CD4-positive, alpha-beta T cell treated with Interleukin-1 beta for 1 hour (primary cell): ENCODE measurements at places on chromosomes 16 and 17.
A peak's percentile ranks its signal among the peaks of the same experiment; 100 is the strongest.

GRCh38 chr17:38725066-38725465 lies 5.1 kb upstream of the CISD3 start:
- no peak for DNase-seq

DNA sequence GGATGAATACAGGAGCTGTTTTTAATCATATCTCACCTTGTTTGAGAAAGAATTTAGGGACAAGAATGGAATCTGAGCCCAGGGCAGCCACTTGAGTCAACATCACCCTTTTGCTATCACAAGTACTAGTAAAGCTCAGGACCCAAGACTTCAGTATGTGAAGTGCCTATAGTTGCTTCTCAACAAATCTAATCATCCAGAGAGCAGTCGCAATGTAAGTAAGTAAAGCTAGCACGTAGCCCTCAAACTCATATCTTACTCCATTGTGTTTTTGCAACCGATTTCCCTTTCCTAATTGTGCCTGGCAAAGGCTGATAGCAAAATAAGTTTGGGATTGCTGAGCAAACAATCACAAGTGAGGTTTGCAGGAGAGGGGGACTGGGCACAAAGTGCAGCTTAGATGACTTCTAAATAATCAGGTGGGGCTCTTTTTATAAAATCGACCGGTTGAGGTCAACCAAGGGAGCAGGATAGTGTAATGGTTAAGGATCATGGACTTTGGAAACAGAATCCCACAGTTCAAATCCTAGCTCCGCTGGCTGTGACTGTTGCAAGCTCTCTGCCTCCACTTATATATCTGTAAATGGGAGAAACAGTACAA lies 13.0 kb downstream of the TOB1 start:
- no peak for DNase-seq

GRCh38 chr16:25210758-25211157 lies 6.0 kb upstream of the AQP8 start:
- DNase-seq = no peak

DNA sequence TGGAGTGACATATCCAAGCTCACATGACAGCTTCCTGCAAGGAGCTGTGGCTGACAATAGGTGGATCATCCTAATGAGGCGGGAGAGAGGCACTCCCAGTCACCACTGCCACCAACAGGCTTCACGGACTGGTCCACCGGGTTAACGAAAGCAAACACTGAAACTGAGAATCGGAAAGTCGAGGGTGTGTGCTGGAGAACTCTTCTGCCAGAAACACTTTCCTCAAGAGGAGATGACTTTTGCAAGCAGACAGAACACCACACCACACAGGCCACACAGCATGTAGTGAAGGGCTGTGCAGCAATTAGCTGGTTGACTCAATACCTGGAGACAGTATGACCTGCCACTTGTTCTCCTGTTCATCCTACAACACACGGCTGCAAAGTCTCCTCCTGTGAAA lies 53.0 kb upstream of the DNAJA2 start:
- DNase-seq = no peak

GRCh38 chr16:69784586-69784985 lies 22.5 kb downstream of the WWP2 start:
- DNase-seq = no peak

GRCh38 chr16:87274794-87275193 lies 42.4 kb downstream of the C16orf95 start:
- DNase-seq = no peak

GRCh38 chr16:75909746-75910145 lies 183.5 kb upstream of the CPHXL start:
- DNase-seq = no peak

DNA sequence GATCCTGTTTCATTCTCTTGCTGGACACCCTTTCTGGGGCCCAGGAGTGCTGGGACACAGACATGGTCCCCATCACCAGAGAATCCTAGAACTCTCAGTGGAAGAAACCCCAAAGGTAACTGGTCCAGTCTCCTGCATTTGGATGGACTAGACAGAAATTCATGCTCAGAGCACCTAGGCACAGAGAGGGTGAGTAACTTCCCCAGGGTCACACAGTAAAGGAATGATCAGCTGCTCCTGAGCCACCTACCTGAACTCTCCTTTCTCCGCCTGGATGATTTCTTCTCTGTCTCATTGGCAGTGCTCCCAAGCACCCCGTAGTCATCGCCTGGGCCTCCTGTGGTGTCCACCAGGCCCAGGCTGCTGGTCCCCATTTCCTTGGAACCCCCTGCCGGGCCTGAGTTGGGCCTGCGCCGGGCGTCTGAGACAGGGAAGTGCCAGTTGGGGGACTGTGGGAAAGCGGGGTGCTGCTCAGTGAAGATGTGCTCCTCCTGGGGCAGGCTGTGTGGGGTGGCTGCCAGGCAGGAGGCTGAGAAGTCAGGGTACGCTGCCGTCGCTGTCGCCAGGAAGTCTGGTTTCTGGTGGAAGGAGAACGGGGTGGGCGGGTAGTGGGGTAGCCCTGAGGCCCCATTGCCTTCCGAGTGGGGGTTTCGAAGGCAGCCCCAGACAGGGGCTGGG lies 767 bp downstream of the MEOX1 start:
- peak; percentile 12 for DNase-seq

GRCh38 chr17:4142107-4142900 lies 526 bp downstream of the ZZEF1 start:
- no peak for DNase-seq

DNA sequence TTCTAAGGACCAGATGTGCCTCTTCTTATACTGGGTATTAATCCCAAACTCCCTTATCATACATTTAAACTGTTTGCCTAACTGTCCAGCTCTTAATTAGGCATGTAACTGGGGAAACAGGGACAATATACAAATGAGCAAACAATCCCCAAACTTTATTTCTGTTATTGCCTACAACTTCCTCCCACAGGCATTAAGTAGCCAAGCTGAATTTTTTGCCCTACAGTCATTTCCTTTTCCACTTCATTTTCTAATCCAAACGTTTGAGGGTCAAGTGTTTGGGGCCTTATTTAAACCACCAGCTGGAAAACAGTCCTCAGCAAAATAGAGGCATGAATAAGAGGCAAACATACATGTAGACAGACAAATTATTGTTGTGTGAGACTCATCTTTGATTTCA lies 77.4 kb upstream of the CCL2 start:
- no peak for DNase-seq

- DNase-seq = no peak
Observed at GRCh38 chr16:13793841-13794409, 126.0 kb upstream of the ERCC4 start.

- no peak for DNase-seq
Observed at GRCh38 chr17:75406222-75406615, 741 bp upstream of the GRB2 start.

- DNase-seq = no peak
Observed at GRCh38 chr17:28507567-28508203, 1.5 kb downstream of the FOXN1 start.

- no peak for DNase-seq
Observed at GRCh38 chr16:78633551-78633950, 534.1 kb downstream of the WWOX start.

DNA sequence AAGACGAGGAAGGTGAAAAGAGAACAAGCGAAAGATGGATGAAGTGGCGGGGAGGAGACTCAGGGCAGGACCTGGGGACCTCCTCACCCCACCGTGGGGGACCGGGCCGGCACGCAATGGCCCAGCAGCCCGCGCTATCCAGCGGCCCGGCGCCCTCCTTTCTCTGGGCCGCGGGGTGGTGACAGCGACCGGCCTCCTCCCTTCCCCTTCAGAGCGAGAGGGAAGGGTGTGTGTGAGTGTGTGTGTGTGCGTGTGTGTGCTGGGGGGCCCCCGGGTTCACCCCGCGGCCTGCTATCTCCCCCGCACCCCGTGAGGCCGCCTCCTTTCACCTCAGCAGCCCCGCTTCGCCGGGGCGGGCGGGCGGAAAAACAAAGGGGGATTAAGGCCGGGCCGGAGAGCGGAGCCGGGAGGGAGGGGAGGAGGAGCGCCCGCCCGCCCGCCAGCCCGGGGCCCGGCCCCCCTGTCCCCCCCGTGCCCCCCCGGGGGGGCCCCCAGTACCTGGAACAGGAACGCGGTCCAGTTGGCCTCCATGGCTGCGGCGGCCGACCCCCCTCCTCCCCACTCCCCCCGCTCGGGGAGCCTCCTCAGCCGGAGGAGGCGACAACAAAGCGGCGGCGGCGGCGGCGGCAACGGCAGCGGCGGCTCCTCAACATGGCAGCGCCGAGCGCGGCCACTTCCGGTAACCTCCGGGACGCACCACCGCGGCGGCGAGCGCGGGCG lies at the start of gene VEZF1:
TSS of gene VEZF1 (minus strand) at position 674 of the 720 bp plus-strand sequence. CDS start at position 531, 143 bp downstream.
- DNase-seq = peak; percentile 78

GRCh38 chr16:21159281-21159951 lies 942 bp downstream of the LDAF1 start:
- DNase-seq = peak; percentile 6

DNA sequence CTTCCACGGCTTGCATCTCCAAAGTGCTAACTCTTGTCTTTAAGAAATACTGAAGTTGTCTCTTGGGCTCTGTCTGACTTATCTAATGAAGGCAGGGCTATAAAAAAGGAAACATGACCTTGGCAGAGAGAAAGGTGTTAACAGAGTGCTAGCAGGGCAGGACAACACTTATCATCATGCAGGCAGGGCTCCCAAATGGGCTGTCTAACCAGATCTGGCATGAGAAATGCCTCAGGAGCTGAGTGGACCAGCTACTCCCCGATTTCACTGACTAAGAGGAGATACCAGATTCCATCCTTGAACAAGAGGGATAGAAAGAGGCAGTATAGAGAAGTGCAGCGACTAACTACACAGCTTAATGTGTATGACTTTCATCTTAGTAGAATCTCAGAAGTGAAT lies 32.6 kb downstream of the PMP22 start:
- no peak for DNase-seq

DNA sequence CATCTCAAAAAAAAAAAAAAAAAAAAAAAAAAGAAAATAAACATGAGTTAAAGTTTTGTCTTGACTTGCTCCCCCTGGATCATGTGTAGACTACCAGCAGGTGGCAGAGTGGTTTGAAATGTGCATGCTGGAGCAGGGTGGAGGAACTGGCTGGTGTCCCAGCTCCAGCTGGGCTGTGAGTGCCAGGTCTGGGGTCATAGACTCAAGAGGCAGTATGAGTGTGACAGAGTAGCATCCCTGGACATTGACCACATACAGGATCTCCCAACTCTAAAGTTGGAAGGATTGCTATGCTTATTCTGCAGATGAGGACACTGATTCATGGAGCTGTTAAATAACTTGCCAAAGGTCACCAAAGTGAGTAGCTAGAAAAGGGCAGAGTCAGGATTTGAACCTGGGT lies 198.0 kb upstream of the MPHOSPH6 start:
- DNase-seq = peak; percentile 20

DNA sequence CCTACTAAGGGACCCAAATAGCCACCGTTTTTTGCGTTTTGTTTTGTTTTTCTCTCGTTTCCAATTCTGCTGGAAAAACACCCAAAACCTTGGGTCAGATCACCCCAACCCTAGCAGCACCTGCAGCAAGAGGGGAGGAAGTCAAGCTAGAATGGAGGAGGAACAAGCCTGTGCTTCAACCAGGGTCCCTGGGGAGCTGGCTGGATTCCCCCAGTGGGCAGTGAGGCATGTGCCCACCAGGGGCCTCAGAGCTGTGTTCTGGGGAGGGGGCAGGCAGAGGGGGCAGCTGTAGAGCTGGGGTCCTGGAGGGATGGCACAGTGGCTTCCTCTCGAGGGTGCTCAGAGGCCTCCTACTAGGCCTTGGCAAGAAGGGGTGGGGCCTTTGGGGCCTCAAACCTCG lies 6.5 kb downstream of the CD79B start:
- DNase-seq = no peak

- DNase-seq = no peak
Observed at GRCh38 chr16:8569650-8570346, 20.5 kb downstream of the TMEM114 start.

DNA sequence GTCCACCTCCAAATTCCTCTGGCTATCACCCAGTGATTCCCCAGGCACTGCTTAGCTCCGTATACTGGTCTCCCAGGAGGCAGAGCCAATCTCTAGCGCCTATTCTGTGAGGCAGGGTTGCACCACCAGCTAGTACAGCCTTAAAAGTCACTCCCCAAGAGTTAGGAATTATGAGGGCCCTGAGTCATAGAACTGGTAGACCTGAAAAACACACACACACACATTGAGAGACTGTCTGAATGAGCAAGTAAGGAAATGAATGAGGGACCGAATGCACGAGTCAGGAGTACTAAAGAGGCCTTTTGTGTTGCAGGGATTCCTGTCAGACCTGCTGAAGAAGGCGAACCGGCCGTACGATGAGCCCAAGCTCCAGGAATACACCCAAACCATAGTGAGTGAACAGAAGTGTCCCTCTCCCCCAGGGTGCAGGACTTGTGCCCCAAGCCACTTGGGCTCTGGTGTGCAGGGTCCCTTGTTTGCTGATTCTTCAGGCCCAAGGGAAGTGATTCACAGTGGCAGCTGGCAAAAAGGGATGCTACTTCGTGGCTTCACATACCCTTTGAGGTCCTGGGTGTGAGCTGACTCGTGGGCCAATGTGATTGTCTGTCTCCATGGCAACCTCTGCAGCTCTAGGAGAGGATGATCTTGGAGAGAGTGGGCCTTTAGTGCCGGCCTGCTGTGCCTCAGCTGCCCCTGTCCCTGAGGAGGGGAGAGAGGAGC lies 24.7 kb downstream of the CALB2 start:
- DNase-seq = no peak
